NCI-H460 (cell line): ENCODE measurements at places on chromosomes 12 and 14. TPM values are rescaled to one million over a fixed set of nuclear protein-coding genes. Genes with fewer than 3 reads are reported as not detected.

- no peak for DNase-seq
Observed at GRCh38 chr12:13304924-13305323, 108.4 kb downstream of the EMP1 start.

DNA sequence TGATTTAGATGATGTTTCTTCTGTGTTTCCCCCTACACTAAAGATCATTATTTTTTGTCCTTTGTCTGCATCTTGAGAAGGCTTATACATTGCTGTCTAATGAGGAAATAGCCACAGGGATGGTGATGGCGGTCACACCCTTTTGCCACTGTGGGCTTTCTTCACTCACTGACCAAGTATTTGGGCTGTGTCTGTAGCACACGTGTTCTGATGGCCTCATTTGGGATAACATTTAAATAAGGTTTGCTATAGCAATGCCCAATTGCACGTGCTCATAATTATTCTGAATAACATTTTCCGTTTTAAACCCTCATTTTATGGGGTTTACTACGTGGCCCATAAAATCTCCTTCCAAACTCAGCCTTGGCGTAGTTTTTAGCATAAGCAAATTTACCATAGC is 230.3 kb upstream of the PRICKLE1 start:
- no peak for DNase-seq

- no peak for DNase-seq
Observed at GRCh38 chr12:15662983-15663659, 126.1 kb downstream of the EPS8 start.

Gene KRT77
- not detected in 2 replicates for total RNA-seq
